ENCODE measurements at places on chromosomes 2 and 18. TPM values are rescaled to one million over a fixed set of nuclear protein-coding genes. Genes with fewer than 3 reads are reported as not detected.

Gene MBP
- total RNA-seq = not detected

DNA sequence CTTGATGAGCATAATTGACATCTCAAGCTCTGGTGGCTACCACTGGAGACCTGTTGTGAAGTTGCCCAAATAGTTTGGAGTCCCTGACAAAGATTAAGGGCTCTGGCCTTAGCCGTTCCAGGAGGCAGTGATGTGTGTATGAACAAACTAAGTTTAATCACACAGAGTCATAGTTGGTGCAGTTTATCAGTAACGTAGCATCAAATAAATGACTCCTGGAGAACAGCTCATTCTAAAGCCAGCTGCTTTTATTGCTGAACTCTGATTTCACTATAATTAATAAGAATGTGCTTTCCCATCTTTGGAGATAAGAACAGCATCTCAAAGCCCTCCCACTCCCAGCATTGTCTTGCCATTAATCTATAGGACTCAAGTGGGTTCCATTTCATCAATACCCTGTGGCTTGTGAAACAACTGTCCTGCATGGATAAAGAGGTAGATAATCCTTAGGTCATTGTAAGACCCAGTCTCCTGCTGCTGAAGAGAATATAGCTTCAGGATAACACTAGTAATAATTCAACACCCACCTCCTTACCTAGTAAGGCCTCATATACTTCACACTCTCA lies 211.4 kb upstream of the THUMPD2 start:
- no peak for DNase-seq

Gene IRS1
- total RNA-seq = 11.3 TPM

DNA sequence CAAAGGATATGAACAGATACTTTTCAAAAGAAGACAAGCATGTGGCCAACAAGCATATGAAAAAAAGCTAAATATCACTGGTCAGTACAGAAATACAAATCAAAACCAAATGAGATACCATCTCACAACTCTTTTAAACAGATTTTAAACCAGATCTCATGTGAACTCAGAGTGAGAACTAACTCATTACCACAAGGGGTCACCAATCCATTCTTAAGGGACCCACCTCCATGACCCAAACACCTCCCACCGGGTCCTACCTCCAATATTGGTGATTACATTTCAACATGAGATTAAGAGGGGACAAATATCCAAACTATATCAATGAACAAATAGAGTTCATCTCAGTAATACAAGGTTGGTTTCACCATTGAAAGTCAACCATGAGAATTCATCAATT lies 319.8 kb upstream of the GULP1 start:
- no peak for DNase-seq

DNA sequence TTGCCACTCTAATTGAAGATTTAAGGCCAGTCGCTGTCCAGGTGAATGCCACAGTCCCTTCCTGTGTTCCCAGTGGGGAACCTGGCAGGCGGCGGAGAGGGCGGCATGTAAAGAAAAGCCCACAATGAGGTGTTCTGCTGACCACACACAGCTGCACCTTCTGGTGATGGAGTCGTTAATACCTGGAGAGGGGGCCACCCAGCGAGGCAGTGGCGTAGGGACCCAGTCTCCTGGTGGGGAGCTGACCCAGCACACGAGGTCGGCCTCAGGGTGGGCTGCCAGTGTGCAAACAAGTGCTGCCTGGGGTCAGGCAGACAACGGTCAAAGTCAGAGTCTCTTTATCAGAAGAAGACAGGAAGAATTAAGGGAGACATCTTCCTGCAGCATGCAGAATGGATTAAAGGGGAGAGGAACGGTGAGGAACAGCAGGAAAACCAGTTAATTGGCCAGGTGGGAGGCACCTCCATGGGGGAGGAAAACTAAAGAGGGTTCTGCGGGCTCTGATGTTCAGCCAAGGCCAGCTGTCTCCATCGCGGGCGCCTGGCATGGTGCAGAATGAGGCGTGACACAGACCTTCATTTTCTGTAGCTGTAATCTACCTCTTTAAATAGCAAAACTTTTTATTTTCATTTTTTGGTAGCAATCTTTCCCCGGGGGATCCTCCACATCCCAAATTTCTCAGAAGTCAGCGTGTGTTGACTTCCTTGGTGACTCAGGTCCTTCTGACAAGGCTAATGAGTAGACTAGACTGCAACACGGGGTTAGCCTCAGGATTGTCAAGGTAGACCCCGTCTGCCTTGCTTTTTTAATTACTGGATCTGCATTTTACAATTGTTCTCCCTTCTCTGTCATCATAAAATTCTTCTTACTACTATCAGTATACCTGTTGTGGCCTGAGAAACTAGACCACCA lies 78.3 kb downstream of the SMAD7 start:
- DNase-seq = no peak

- DNase-seq = no peak
Observed at GRCh38 chr2:233821709-233822100, 32.6 kb downstream of the HJURP start.

DNA sequence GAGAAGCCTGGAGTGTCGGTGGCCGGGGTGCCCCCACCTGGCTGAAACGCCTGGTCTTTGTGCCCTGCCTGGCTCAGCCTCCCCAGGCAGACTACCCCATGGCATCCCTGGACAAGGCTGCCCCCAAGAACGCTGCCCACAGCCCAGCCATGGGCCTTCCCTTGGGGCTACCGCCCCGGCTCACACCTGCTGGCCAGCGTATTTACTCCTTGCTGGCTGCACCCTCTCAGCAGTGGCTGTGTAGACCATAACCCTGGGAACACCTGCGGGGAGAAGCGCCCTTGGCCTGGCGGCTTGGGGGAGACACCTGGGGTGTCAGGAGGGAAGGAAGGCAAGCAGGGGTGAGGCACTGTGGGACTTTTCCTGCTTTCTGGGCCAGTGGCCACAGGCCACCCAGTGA lies 17.3 kb downstream of the CAPN10 start:
- DNase-seq = no peak

- DNase-seq = no peak
Observed at GRCh38 chr18:79625195-79625923, 54.2 kb upstream of the CTDP1 start.

GRCh38 chr2:5410991-5411700 lies 281.0 kb upstream of the SOX11 start:
- DNase-seq = no peak

DNA sequence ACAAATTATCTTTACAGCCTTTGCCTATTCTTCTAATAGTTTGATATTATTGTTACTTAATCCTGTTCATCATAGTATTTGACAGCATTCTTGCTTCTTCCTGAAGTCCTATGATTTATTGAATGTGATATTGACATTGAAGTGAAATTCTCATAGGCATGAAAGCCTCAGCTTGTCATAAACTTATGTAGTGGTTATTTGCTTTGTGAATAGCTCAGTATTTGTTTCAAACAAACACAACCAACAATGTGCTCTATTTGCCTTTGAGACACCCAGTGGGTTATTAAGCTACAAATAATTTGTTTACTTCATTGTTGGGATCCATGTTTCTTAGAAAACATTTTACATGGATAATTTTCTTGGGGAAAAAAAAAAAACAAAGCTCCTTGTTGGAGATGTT lies 57.2 kb downstream of the TTC39C start:
- no peak for DNase-seq

DNA sequence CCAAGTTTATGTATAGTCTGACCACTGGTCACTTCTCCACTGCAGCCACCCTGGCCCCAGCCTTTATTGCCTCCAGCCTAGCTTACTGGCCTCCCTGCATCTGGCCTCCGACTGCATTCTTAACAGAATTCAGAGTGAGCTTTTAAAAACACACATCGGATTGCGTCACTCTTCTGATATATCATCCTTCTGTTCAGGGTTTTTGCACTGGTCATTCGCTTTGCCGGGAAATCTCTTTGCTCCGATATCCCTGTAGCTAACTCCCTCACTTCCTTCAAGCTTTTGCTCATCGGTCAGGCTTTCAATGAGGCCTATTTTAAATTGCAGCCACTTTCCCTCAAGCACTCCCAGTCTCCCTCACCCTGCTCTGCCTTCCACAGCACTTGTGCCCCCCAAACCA lies 101.6 kb upstream of the DLX2 start:
- no peak for DNase-seq

DNA sequence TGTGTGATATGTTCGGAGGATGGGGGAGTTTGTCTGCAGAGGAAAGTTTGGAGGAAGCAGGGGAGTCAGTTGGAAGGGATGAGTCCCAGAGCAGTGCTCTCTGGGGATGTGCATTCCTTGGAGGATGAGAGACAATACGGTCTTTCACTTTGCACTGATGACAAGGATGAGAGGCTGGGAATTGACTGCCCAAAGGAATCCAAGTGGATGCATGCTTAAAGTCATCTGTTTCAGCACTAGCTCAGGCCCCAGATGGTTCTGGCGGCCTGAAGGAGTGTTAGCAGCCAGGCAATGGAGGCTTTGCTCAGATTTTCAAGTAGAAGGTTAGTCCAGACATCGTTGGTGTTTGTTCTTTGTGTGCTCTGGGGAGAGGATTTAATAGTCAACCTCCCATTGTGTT lies 100.2 kb downstream of the CRIM1 start:
- no peak for DNase-seq

- no peak for DNase-seq
Observed at GRCh38 chr18:44786257-44786656, 105.6 kb downstream of the SETBP1 start.

Gene TUBB8B
- total RNA-seq = 3.9 TPM
